ENCODE measurements at places on chromosomes 3 and 15.

- DNase-seq, result no peak
These were observed 18.6 kb downstream of the DNAJC19 start for GRCh38 chr3:180970931-180971330.

DNA sequence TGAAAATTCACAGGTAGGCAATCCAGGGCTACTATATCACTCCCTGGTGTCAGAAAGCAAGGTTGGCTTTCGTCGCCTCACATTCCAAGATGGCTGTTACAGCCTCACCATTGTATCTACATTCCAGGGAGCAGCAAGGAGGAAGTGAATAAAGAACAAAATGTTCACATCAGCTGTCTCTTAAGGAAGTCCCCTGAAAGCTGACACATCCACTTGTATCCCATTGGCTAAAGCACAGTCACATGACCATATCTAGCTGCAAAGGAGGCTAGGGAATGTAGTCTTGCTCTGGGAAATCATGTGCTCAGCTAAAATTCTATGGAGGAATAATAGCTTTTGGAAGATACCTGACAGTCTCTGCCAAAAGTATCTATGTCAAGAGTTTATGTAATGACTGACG is 12.8 kb upstream of the GATA2 start:
- DNase-seq, result no peak

- no peak for DNase-seq
These were observed 280.2 kb downstream of the SHQ1 start for GRCh38 chr3:72568083-72568482.

GRCh38 chr3:12955651-12956315 is 114.4 kb upstream of the RPL32 start:
- no peak for DNase-seq

DNA sequence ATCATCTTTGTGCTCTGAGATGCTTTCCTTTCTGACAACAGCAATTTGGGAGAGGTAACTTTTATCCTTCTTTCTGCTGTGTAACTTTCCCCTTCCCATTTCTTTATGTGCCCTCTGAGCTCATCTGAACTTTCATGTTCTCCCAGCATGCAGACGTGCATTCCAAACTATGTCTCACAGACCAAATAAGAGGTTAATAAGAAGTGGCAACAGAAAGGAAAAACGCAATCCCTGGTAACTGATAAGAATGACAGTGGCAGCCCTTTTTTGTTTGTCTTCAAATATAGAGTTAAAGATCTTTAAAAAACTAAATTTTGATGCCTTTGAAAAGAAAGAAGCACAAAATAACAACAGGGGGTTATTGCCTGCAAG is 533.4 kb downstream of the FOXP1 start:
- no peak for DNase-seq

GRCh38 chr15:58043192-58043903 is 22.2 kb downstream of the ALDH1A2 start:
- no peak for DNase-seq

- DNase-seq, result no peak
These were observed 187.3 kb upstream of the CFAP20DC start for GRCh38 chr3:59237121-59237520.

GRCh38 chr3:115588201-115589115 is 34.9 kb upstream of the GAP43 start:
- DNase-seq, result no peak

DNA sequence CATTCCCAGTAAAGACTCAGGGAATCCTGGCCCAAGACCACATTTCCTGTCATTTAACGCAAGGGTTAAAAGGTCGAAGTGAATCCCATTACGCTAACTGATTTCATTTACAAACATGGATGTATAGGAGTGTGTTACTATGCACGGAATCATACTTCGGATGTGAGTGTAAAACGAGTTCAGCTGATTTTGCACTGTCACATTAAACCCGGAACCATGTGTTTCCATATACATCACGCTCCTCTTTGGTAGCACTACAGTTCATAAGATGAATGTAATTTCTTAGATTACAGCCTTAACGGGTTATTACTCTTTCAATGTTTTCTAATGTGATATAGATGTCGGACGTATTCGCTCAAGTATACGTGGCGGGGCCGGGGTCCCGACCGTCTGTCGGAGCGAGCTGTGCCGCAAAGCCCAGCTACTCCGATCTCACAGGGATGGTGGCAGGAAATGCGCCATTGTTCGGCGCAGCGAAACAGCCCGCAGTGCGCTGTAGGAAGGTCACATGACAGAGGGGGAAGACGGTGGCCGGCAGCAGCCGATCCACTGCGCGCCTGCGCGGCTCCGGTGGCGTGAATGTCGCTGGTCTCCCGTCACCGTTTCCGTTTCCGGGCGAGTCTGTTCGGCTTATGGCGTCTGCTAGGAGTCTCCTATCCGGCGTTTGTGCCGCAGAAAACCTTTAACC is 97.3 kb downstream of the NPAP1 start:
- DNase-seq, result peak; percentile 21

- peak; percentile 38 for DNase-seq
These were observed 14.3 kb downstream of the SMC4 start for GRCh38 chr3:160413613-160414248.

DNA sequence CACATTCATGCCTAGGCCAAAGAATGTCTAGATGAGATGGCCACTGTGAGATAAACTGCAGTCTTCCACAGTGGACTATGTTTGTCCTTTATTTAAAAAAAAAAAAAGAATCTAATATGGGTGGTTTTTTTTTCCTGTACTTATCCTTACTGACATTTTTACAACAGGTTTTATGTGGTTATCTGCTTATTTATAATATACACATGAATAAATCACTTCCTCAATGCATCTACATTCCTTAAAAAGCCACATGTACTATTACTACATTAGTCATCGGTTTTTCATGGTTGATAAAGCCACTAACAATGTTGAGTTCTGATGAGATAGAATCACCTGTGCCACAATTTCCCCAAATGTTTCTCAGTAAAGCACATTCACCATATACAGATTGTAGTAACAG is 341.3 kb upstream of the THBS1 start:
- no peak for DNase-seq

GRCh38 chr3:177679568-177680471 is 482.5 kb upstream of the TBL1XR1 start:
- no peak for DNase-seq

DNA sequence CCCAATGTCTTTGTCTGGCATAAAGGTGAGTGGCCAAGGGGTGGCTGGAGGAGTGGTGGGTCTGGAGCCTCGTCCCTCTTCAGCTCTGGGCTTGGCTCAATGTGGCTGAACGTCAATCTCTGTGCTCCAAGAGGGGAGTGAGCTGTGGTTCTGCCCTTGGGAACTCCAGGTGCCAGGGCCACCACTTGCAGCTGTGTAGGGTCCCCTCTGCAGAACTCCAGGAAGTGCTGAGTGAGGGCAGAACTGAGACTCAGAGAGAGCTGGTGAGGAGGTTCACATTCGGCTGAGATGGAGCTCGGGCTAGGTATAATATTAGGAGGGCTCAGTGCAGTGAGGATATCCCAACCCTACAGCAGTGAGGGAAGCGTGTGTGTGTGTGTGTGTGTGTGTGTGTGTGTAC is 11.6 kb downstream of the DUOX1 start:
- DNase-seq, result no peak

DNA sequence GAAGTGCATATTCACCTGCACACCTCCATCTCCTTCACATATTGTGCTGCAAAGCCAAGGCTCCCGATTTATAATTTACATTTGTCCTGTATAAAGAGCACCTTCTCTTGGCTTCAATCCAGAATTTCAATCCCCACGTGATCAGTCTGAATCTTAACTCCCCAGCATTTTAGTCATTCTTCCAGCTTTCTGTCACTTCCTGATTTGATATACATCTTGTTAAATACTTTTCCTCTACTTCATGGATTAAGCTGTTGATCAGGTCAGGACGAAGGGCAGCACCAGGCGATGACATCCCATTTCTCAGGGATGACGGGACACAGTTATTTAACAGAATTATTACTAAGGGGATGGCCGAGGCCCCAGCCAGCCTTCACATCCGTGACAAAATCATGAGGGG is 212.5 kb downstream of the EPHB1 start:
- DNase-seq, result no peak

GRCh38 chr15:87129916-87130315 is 1050.2 kb downstream of the AGBL1 start:
- no peak for DNase-seq

GRCh38 chr15:95498961-95499360 is 831.5 kb upstream of the NR2F2 start:
- DNase-seq, result no peak

- no peak for DNase-seq
These were observed 73.0 kb downstream of the FILIP1L start for GRCh38 chr3:100041328-100041749.

- no peak for DNase-seq
These were observed 162.4 kb downstream of the ATG7 start for GRCh38 chr3:11434563-11435096.

DNA sequence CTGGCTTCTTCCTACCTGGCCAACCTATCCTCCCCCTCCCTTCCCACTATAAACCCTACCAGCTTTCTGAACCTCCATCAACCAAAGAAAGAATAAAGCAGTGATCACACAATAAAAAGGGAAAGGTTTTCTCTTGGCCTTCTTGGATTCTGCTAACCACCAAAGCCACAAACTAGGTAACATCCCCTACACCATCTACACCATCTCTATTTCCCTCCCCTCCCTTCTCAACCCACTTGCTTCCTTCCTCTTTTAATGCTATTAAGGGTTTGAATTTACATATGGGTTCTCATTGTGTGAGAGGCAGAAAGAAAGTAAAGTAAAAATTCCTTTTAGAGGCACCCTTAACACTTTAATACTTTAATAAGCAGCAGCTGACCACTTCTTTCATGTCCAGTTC is 25.8 kb upstream of the RSL24D1 start:
- DNase-seq, result no peak

DNA sequence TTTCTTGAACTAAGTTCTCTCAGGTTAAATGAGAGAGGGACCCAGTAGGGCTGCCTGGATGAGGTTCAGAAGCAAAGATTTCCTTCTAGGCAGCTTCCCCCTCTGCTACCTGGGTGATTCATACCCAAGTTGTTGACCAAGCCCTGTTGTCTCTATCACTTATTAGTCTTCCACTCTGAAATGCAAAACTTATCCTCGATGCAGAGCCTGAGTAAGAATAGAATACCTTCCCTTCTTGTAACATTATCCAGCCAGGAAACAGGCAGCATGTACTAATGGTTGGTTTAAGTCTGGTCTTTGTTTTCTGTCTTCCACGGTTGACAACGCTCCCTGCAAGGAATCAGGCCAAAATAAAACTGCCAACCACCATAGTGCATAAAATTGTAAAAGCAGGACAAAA is 377.3 kb downstream of the MECOM start:
- no peak for DNase-seq

DNA sequence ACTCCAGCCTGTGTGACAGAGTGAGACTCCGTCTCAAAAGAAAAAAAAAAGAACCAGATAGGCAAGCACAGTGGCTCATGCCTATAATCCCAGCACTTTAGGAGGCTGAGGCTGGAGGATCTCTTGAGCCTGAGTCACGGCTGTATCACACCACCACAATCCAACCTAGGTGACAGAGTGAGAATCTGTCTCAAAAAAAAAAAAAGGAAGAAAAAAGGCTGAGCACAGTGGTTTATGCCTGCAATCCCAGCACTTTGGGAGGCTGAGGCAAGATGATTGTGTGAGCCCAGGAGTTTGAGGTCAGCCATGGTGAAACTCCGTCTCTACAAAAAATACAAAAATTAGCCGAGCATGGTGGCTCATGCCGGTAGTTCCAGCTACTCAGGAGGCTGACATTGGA is 5.6 kb upstream of the NICN1 start:
- DNase-seq, result no peak

DNA sequence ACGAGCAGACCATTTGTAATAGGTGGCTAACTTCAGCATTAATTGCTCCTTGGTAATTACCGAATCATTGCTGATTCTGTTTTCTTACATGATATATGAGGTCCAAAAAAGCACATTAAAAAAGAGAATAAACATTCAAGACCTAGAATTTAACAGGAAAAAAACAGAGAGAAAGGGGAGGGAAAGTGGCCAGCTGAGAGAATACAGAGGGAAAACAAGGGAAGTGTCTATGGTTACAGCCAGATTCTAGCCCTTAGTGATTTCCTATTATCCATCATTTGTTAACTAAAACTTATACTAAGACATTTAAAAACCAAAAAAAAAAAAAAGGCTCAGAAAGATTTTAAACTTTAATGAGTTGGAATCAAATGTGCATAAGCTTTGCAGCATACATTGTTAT is 168.7 kb downstream of the LRTM1 start:
- DNase-seq, result no peak

DNA sequence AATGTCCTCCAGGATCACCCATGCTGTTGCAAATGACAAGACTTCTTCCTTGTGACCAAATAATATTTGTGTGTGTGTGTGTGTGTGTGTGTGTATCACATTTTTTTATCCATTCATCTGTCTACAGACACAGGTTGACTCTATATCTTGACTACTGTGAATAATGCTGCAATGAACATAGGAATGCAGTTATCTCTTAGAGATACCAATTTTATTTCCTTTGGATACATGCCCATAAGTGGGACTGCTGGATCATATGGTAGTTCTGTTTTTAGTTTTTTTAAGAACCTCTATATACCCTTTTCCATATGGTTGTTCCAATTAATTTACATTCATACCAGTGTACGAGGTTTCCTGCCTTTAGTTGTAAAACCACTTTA is 41.7 kb downstream of the GPR176 start:
- no peak for DNase-seq

DNA sequence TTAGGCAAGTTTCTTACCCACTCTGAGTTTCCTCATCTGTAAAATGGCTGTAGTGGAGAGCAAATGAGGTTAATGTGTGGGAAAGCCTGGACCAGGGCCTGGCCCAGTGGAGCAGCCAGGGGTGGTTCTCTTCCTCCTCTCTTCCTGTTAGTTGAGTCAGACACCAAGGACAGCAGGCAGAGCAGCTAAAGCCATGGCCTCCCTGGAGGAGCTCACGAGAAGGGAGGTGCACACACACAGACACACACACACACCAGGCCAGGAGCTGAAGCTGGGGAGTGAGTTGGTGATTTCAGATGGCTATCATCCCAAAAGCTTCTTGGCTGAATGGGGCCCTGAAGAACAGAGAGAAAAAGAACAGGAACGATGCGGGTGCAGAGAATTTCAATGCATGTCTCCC is 33.2 kb upstream of the TSPAN3 start:
- no peak for DNase-seq
